ENCODE measurements at places on chromosomes 2 and 18.

DNA sequence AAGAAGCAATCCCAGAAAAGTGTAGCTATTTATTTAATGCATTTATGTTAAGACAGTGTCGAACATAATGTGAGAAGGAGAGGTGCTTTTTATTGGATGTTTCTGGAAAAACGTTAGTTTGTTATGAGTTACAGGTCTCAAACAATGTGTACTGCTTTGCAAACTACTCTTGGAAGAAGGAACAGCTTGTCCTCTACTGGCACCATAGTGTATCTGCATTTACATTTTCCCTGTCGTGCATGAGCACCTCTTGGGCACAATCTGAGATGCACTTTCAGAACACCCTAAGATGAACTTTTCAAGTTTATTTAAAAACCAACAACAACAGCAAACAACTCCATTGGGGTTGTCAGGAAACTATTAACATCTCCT is 22.8 kb downstream of the CCNYL1 start:
- peak; percentile 85 for DNase-seq

- no peak for DNase-seq
These were observed 2.8 kb downstream of the SLC30A6 start for GRCh38 chr2:32168513-32168912.

DNA sequence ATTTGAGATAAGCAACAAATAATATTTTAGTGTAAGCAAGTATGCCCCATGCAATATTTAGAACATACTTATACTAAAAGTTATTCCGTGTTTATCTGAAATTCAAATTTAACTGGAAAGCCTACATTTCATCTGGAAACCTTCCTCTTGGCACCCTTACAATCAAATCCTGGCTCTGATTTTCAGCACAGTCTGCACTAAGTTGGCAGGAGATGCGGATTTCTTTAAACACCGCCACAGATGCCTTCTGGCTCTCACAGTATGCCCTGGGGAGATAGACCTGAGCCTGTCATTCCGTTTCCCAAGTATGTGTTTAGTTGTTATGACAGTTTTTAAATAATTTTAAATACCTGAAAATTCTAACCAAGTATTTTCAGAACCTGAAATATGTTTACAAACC is 7.3 kb upstream of the MLPH start:
- no peak for DNase-seq

- peak; percentile 6 for DNase-seq
These were observed 560.8 kb upstream of the FAM98A start for GRCh38 chr2:34159901-34160300.

DNA sequence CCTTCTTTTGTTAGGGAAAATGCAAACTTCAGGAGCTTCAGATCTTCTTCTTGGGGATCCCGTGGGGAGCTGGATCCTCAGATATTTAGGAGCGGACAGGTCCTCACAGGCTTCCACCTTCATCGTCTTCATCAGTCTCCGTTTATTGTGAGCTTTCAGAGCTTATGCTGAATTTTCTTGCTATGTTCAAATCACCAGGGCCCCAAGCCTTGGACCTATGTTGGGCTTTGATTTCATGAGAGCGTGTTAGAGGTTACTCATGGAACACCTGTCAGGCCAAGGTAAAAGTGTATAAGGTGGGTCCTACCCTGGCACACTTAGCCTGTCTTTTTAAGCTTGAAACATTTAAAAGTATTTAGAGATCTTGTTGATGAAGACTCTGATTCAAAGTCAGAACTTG is 212.9 kb downstream of the FAM210A start:
- no peak for DNase-seq

DNA sequence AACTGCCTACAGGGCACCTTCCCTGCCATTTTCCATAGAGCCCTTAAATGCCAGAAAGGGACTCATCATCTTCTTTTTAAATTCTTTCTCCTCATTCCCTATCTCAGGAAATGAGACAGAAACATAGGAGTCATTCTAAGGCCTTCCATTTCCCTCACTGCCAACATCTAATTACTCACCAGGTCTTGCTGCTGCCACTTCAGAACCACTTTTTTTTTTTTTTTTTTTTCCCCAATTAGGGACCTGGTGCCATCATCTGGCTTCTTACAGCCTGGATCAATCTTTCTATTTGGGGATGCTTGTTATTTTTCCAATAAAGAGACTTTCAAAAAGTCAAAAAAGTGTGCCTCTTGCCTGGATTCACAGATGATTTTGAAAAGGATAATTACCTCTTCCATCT is 373.4 kb downstream of the LPIN1 start:
- DNase-seq: no peak

Measured in choroid plexus epithelial cell (primary cell).